ENCODE measurements at places on chromosomes 16 and 17.
A peak's percentile ranks its signal among the peaks of the same experiment; 100 is the strongest.

- peak; percentile 55 for DNase-seq
Measured at GRCh38 chr17:17305281-17305801, 2.2 kb downstream of the NT5M start.

GRCh38 chr16:3112881-3113574 is 642 bp downstream of the ZNF205 start:
- DNase-seq, result no peak

DNA sequence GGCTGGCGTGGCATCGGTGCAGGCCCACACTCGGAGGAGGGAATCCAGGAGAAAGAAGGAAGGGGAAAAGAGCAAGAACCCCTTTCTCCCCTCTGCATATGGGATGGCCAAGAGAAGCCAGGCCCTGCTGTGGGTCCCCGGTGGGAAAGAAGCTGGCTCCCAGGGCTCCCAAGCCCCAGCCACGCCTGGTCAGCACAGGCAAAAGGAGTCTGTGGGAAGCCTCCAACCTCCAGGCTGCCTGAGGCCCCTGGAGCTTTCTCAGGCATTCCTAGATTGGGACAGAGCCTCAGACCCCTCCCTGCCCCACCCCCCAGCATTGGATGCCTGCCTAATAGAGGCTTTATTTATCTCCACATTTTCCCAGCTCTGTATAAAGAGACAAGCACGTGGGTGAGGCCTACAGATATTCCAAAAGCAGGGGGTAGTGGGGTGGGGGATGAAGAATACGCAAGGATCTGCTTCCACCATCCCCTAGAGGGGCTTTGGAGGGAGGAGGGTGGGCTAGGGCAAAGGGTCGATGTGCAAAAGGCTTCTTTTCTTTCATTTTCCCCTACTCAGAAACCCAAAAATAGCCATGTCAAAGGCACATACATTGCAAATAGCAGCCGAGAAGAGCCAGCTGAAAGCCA is 56.4 kb downstream of the MPRIP start:
- no peak for DNase-seq

DNA sequence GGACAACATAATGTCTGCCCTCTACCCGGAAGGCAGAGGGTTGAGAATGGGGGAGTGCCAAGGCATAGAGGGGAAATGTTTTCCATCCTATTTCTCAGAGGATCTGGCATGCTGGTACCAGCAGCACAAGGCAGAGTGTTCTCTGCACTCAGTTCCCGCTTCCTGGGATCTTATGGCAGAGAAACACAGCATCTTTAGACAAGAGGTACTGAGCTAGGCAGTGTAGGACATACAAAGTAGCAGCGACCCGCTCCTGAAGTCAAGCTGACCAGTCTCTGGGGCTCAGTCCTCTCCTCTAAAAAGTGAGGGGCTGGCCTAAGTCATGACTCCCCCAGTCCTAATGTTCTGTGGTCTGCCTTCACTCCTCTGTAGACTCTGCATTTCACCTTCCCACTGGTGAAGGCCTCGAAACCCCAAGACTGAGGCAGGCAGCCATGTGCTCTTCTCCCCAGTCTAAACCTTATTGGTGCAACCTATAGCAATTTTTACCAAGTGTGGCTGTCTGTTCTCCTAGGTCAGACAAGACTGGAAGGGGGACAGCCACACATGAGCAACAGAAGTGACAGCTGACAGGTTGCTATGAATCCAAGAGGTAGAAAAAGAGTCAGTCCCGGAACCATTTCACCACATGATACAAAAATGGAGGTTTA is 11.3 kb upstream of the TSPOAP1 start:
- no peak for DNase-seq
